Chondrocyte (in vitro differentiated cells): ENCODE measurements at places on chromosomes 1 and 21. TPM values are rescaled to one million over a fixed set of nuclear protein-coding genes. Genes with fewer than 3 reads are reported as not detected.

The ANKRD35 gene
- not detected in 3 replicates for total RNA-seq

The LCE2B gene
- not detected in 3 replicates for total RNA-seq

The AQP10 gene
- not detected in 3 replicates for total RNA-seq

The PLPPR5 gene
- total RNA-seq, result not detected in 3 replicates

GRCh38 chr1:224069138-224069537 is 44.8 kb upstream of the FBXO28 start:
- peaks cover 1% of the 10 kb centered on the region for H3K36me3 ChIP-seq
- no peak overlapping the region for H3K27ac ChIP-seq
- H3K4me1 ChIP-seq, result peaks cover 16% of the 10 kb centered on the region
- no peak overlapping the region for H3K4me3 ChIP-seq

DNA sequence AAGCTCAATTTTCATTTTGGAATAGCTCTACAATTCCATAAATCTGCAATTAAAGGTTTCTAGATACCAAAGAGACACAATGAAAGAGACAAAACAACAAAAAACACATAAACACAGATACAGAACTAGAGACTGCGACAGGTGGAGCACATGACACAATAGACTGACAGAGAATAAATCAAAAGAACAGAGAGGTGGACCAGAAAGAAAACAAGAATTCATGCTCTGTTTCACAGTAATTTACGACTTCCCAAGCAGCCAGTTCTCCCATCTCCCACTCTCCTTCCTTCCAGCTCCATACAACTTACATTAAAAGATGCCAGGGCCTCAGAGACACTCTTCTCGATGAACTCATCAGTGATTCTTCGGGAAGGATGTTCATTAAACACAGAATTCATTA is 15.1 kb upstream of the RBM8A start:
- H3K4me1 ChIP-seq, result no peaks in the 10 kb centered on the region
- no peaks in the 10 kb centered on the region for H3K27me3 ChIP-seq
- H3K36me3 ChIP-seq, result peaks cover 1% of the 10 kb centered on the region
- DNase-seq, result no peak
- H3K4me3 ChIP-seq, result no peak overlapping the region

The CFAP74 gene
- total RNA-seq, result not detected in 3 replicates

The EPS8L3 gene
- not detected in 3 replicates for total RNA-seq

- peaks cover 5% of the 10 kb centered on the region for H3K4me1 ChIP-seq
- no peak overlapping the region for H3K27ac ChIP-seq
- H3K27me3 ChIP-seq, result peaks cover 15% of the 10 kb centered on the region
- no peaks in the 10 kb centered on the region for H3K36me3 ChIP-seq
These were observed 30.9 kb downstream of the C1orf116 start for GRCh38 chr1:207001492-207002245.

The SLAMF8 gene
- not detected in 3 replicates for total RNA-seq

DNA sequence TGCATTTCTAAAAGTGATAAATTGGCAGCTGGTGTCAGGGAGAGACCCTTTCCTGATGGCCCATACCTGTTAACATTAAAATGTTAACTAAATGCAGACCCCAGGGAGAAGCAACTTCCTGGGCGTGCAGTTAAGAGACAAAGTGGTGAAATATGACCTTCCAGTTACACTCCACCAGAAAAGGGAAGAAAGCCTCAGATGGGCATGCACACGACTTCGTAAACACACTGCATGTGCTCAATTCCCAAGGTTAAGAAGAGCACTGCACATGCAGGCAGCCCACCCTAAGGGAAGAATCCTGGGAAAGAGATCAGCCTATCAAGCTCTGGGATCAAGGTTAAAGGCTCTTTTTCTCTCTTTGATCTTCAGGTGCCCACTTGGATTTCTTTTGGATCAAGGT is 9.7 kb upstream of the GBP6 start:
- H3K36me3 ChIP-seq, result no peaks in the 10 kb centered on the region
- no peak overlapping the region for H3K27ac ChIP-seq
- peaks cover 30% of the 10 kb centered on the region for H3K27me3 ChIP-seq
- no peak for DNase-seq

DNA sequence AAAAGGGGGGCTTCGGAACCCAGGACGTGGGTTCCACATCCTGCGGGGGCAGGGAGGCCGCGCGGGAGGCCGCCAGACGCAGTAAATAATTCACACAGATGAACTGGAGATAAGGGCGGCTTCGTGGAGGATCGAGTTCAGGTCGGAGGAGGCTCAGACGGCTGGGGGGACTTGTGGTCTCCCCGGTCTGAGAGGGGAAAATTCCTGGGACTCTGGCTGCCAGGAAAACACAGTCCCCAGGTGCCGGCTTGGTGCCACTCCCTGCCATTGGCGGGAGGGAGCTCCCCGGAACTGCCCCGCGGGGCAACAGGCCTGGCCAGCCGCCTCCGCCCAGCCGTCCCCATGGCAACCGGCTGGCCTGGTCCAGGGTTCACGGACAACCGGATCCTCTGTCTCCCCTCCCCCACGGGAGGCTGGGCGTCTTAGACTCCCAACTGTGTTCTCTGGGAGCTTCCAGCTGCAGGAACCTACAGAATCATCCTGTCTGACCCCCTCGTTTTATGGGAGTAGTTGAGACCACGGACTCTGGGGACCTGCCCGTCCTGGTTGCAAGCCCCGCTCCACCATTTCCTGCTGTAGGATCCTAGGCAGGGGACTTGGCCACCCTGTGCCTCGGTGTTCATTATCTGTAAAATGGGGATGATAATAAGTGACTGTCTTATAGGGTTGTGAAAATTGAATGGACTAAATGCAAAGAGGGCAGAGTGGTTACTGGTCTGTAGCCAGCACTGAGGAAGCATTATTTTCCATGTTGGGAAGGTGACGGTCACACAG is 9.6 kb downstream of the CAMK2N1 start:
- peak; percentile 52 for DNase-seq
- H3K4me1 ChIP-seq, result peaks cover 16% of the 10 kb centered on the region
- no peak overlapping the region for H3K27ac ChIP-seq
- H3K36me3 ChIP-seq, result no peaks in the 10 kb centered on the region

GRCh38 chr1:1779691-1780597 is 1.7 kb upstream of the NADK start:
- DNase-seq, result no peak
- peak overlapping the region; percentile 41 for H3K27ac ChIP-seq
- H3K27me3 ChIP-seq, result no peaks in the 10 kb centered on the region
- H3K4me1 ChIP-seq, result peaks cover 58% of the 10 kb centered on the region
- H3K36me3 ChIP-seq, result peaks cover 2% of the 10 kb centered on the region
- peak overlapping the region; percentile 54 for H3K4me3 ChIP-seq

- peak overlapping the region; percentile 24 for H3K27ac ChIP-seq
- H3K27me3 ChIP-seq, result no peaks in the 10 kb centered on the region
- H3K4me3 ChIP-seq, result peak overlapping the region; percentile 21
- peaks cover 37% of the 10 kb centered on the region for H3K4me1 ChIP-seq
These were observed 2.2 kb downstream of the SLC19A2 start for GRCh38 chr1:169483500-169483966.

- no peak for DNase-seq
- no peak overlapping the region for H3K27ac ChIP-seq
- no peaks in the 10 kb centered on the region for H3K36me3 ChIP-seq
- no peaks in the 10 kb centered on the region for H3K27me3 ChIP-seq
- no peak overlapping the region for H3K4me3 ChIP-seq
These were observed 41.2 kb downstream of the UBE2G2 start for GRCh38 chr21:44760376-44760775.

- H3K27me3 ChIP-seq, result no peaks in the 10 kb centered on the region
- no peak overlapping the region for H3K27ac ChIP-seq
- no peak for DNase-seq
- no peak overlapping the region for H3K4me3 ChIP-seq
These were observed 5.4 kb upstream of the SUMO3 start for GRCh38 chr21:44823179-44823660.

GRCh38 chr1:178011465-178011828 is 41.6 kb upstream of the SEC16B start:
- H3K27ac ChIP-seq, result peak overlapping the region; percentile 3
- no peaks in the 10 kb centered on the region for H3K27me3 ChIP-seq
- H3K4me3 ChIP-seq, result no peak overlapping the region
- DNase-seq, result no peak
- H3K36me3 ChIP-seq, result peaks cover 2% of the 10 kb centered on the region

- no peaks in the 10 kb centered on the region for H3K36me3 ChIP-seq
- no peak overlapping the region for H3K27ac ChIP-seq
- H3K4me1 ChIP-seq, result peaks cover 5% of the 10 kb centered on the region
- H3K27me3 ChIP-seq, result no peaks in the 10 kb centered on the region
These were observed 145.6 kb downstream of the ZBTB18 start for GRCh38 chr1:244196571-244197285.

DNA sequence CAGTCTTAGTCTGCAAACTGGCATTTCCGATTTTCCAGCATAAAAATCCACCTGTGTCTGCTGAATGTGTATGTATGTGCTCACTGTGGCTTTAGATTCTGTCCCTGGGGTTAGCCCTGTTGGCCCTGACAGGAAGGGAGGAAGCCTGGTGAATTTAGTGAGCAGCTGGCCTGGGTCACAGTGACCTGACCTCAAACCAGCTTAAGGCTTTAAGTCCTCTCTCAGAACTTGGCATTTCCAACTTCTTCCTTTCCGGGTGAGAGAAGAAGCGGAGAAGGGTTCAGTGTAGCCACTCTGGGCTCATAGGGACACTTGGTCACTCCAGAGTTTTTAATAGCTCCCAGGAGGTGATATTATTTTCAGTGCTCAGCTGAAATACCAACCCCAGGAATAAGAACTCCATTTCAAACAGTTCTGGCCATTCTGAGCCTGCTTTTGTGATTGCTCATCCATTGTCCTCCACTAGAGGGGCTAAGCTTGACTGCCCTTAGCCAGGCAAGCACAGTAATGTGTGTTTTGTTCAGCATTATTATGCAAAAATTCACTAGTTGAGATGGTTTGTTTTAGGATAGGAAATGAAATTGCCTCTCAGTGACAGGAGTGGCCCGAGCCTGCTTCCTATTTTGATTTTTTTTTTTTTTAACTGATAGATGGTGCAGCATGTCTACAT is 2.5 kb upstream of the OLFML3 start:
- no peaks in the 10 kb centered on the region for H3K27me3 ChIP-seq
- no peak for DNase-seq
- H3K4me3 ChIP-seq, result no peak overlapping the region
- peaks cover 11% of the 10 kb centered on the region for H3K36me3 ChIP-seq
- peak overlapping the region; percentile 59 for H3K27ac ChIP-seq
- peaks cover 64% of the 10 kb centered on the region for H3K4me1 ChIP-seq

DNA sequence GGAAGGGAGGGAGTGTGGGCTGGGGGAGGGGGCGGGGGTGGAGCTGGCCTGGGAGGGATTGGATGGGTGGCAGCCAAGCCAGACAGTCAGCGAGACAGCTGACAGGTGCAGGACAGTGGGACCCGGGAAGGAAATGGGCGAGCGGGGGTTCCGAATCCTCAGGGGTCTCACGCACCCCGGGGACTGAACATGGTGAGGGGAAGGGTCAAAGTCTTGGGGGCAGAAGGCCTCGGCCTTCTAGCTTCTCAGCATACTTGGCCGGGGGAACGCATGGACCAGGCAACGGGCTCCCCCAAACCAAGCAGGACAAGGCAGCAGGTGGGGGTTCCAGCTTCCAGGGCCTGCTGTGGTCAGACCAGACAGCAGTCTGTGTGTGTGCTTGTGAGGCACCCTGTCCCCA is 23.1 kb downstream of the CASZ1 start:
- no peak overlapping the region for H3K4me3 ChIP-seq

DNA sequence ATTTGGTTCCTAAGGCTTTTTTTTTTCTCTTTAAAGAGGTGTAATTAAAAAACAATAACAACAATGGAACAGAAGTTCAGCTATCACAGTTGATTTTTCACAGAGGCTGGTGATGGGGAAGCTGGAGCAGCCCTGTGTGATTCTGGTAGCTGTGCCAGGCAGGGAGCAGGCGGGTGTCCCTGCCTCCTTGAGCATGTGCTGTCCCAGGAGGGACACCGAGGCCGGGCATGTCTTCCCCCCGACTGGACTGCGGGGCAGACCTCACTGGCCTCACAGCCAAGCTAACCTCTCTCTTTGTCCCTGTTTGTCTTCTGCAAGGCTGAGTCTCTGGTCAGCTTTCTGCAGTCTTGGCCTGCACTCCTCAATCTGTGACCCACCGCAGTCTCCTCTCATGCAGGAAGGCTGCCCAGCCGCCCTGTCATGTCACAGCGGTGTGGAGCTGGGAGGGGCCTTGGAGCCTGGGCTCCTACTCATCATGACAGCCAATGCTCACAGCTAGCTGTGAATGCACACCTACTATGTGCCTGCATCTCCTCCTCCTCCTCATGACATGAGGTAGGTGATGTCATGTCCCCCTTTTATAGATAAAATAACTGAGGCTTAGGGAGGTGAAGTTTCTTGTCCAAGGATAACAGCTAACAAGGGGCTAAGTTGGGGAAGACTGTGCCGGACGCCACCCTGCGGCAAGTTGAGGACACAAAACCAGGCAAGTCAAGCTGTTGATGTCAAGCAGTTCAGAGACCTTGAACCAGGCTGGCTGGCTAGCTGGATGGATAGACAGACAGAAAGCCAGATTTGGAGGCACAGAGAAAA is 10.3 kb upstream of the ACTL8 start:
- DNase-seq, result no peak
- H3K36me3 ChIP-seq, result peaks cover 2% of the 10 kb centered on the region
- no peaks in the 10 kb centered on the region for H3K4me1 ChIP-seq
- H3K4me3 ChIP-seq, result no peak overlapping the region

- no peak for DNase-seq
- H3K36me3 ChIP-seq, result no peaks in the 10 kb centered on the region
- no peak overlapping the region for H3K27ac ChIP-seq
These were observed 123.9 kb upstream of the VAMP3 start for GRCh38 chr1:7646981-7647901.

DNA sequence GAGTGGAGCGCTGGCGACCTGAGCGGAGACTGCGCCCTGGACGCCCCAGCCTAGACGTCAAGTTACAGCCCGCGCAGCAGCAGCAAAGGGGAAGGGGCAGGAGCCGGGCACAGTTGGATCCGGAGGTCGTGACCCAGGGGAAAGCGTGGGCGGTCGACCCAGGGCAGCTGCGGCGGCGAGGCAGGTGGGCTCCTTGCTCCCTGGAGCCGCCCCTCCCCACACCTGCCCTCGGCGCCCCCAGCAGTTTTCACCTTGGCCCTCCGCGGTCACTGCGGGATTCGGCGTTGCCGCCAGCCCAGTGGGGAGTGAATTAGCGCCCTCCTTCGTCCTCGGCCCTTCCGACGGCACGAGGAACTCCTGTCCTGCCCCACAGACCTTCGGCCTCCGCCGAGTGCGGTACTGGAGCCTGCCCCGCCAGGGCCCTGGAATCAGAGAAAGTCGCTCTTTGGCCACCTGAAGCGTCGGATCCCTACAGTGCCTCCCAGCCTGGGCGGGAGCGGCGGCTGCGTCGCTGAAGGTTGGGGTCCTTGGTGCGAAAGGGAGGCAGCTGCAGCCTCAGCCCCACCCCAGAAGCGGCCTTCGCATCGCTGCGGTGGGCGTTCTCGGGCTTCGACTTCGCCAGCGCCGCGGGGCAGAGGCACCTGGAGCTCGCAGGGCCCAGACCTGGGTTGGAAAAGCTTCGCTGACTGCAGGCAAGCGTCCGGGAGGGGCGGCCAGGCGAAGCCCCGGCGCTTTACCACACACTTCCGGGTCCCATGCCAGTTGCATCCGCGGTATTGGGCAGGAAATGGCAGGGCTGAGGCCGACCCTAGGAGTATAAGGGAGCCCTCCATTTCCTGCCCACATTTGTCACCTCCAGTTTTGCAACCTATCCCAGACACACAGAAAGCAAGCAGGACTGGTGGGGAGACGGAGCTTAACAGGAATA is 4.2 kb downstream of the TFAP2E start:
- DNase-seq, result peak; percentile 75
- H3K4me3 ChIP-seq, result no peak overlapping the region
- H3K27ac ChIP-seq, result no peak overlapping the region
- peaks cover 12% of the 10 kb centered on the region for H3K4me1 ChIP-seq
- H3K27me3 ChIP-seq, result peaks cover 10% of the 10 kb centered on the region
